Nephron progenitor cell (in vitro differentiated cells): ENCODE measurements at places on chromosomes 4 and X.

DNA sequence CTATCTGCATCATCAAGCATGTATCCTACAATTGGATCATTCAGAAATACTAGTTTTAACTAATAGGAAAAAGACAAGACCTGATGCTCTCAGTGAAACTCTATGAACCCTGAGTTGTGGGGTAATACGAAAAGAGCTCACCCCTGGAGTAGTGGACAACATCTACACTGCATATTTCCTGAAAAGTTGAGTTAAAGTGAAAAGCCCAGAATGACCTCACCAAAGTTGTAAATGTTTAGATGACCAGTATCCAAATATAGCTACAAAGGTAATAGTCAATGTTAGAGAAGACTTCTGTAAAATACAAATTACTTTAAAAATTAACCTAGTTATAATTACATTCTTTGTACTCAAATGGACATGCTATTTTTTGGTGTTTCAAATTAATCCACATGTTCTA is 52.8 kb upstream of the SRPX start:
- DNase-seq = no peak

DNA sequence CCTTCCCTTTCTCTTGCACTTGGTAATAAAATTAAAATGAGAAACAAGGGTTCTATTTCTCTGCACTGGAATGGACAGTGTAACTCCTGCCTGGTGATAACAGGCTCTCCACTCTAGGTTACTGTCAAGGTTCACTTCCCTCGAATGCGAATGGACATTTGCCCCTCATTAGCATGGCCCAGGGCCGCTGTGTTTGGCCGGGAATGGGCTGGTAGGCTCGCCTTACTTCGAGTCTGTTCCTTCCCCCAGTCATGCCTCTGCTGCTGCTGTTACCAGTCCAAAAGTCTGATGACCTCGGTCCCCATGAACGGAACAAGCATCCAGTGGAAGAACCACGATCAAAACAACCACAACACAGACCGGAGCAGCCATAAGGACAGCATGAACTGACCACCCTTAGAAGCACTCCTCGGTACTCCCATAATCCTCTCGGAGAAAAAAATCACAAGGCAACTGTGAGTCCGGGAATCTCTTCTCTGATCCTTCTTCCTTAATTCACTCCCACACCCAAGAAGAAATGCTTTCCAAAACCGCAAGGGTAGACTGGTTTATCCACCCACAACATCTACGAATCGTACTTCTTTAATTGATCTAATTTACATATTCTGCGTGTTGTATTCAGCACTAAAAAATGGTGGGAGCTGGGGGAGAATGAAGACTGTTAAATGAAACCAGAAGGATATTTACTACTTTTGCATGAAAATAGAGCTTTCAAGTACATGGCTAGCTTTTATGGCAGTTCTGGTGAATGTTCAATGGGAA is 61.5 kb downstream of the EDNRA start:
- no peak for DNase-seq

- peak; percentile 25 for DNase-seq
Measured at GRCh38 chr4:153488006-153488891, 22.1 kb downstream of the TMEM131L start.

DNA sequence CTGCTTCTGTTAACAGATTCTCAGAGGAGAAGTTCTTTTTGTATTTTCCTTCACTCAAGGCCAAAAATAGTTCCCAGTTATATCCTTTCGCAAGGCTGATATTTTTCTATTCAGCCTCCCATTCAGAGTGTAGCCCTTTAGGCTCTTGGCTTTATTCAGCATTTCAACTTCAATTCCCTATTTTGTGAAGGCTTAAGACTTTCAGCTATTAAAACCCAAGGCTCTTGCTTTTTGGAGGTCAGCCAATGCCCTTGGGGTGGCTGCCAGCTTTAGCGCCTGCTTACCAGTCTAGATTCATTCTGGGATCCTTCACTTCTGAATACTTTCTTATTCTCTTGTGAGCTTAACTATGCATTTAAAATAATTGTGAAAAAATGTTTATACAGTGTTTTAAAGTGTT is 57.3 kb upstream of the ADGRA3 start:
- DNase-seq = no peak

GRCh38 chr4:31427691-31428090 is 707.5 kb downstream of the PCDH7 start:
- DNase-seq = no peak

GRCh38 chr4:153159728-153160221 is 44.5 kb upstream of the TRIM2 start:
- DNase-seq = no peak

DNA sequence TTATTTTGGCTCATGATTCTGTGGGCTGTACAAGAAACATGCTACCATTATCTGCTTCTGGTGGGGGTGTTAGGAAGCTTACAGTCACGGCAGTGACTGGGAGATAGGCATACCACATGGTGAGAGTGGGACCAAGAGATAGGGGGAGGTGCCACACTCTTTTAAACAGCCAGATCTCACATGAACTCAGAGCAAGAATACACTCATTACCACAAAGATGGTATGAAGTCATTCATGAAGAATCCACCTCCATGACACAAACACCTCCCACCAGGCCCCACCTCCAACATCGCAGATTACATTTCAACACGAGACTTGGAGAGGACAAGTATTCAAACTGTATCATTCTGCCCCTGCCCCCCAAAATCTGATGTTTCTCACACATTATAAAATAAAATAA is 2396.7 kb downstream of the PCDH7 start:
- DNase-seq = no peak

- DNase-seq = no peak
Measured at GRCh38 chr4:135164601-135165000, 963.0 kb upstream of the PABPC4L start.

GRCh38 chrX:9207142-9207541 is 173.2 kb upstream of the FAM9B start:
- peak; percentile 16 for DNase-seq

DNA sequence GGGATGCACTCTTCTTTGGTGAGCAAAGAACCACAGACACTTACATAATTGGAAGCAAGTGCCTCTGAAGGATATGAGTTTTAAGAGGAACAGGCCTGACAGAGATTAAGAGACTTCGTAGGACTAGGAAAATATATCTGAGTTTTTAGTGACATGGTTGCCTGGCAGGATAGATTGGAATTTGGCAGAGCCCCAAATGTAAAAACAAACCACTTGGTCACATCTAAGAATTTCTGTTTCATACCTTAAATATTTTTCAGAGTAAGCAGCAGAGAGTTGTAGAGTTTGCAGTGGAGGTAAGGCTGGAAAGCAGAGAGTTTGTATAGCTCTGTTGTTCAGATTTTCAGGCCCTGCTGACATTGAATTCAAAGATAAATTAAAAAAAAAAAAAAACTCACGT is 150.1 kb upstream of the MAGEB2 start:
- no peak for DNase-seq

GRCh38 chr4:100177855-100178254 is 12.4 kb downstream of the DDIT4L start:
- DNase-seq = no peak

DNA sequence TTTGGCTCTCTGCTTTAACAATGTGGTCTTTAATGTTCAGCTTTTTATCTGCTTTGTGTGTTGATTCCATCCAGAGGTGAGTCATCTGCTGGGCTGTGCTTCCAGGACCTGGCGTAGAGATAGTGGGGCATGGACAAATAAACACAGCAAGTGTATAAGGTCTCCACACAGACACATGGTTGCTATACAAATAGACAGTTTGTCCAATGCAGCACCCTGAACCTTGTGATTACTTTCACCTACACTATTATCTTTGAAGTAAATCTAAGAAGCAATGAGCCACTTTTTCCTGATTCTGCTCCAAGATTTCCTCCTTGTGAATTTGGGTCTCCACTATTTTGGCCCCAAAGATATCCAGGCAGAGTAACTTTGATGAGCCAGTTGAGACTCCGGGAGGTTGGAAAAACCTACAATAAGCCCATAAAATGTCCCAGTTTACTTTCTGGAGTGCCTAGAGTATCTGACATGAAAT is 12.1 kb downstream of the PPARGC1A start:
- no peak for DNase-seq

DNA sequence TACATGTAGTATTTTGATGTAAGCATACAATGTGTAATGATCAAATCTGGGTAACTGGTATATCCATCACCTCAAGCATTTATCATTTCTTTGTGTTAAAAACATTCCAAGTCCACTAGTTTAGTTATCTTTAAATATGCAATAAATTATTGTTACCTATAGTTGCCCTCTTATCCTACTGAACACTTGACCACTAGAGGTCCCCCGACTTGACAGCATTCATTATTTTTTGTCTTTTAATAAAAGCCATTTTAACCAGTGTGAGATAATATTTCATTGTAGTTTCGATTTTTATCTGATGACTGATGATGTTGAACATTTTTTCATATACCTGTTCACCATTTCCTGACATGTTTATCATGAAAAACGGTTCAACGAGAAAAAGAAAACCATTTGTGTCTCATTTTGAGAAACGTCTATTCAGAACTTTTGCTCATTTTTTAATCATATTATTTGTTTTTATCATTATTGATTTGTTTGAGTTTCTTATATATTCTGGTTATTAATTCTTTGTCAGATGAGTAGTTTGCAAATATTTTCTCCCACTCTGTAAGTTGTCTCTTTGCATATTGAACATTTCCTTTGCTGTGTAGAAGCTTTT is 199.0 kb upstream of the CXXC4 start:
- no peak for DNase-seq

DNA sequence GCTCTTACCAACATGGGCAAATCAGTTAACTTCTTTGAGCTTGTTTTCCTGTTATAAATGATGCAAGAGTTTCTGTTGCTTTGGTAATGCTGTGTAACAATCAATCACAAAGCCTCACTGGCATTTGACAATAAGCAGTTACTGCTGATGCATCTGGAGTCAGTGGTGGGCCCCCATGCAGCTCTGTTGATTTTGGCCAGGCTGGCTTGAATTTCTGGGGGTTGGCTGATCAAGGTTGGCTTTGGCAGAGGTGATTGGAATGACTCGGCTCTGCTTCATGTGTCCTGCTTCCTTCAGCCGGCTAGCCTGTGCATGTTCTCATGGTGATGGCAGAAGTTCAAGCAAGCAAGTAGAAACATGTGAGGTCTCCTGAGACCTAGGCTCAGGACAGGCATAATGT is 90.4 kb downstream of the PHEX start:
- DNase-seq = no peak

GRCh38 chrX:3024176-3024575 is 17.1 kb upstream of the ARSF start:
- no peak for DNase-seq

GRCh38 chrX:151458824-151459223 is 61.8 kb downstream of the VMA21 start:
- no peak for DNase-seq

DNA sequence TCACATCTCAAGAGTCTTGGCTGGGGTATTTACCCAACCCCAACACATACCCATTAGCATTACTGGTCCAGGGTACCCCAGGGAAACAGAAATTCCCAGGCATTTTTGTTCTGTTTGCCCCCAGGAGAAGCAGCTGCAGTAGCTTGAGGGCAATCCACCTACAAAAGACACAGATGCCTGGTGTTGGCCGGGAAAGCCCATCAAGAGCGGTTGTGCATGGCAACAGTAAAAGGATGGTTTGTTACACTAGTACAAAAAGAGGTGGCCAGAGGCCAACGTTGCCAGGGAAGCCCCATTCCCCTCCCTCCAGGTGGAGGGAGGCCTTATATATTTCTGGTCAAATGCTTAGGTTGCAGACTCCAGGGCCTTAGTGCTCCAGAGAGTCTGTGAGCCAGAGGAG is 637.8 kb downstream of the BCOR start:
- DNase-seq = no peak

- no peak for DNase-seq
Measured at GRCh38 chr4:11900359-11900758, 471.7 kb upstream of the HS3ST1 start.

DNA sequence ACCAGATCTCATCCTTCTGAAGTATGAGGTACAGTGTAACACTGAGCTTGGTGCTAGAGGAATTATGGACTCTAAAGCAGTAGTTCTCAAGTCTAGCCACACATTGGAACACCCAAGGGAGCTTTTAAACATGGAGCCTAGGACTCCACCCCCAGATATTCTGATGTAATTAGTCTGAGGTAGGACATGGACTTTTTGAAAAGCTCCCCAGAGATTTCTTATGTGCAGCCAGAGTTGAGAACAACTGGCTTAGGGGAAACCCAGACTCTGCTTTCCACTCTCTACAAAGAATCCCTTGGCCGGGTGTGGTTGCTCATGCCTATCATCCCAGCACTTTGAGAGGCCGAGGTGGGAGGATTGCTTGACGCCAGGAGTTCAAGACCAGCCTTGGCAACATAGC is 11.6 kb upstream of the GDPD2 start:
- no peak for DNase-seq

DNA sequence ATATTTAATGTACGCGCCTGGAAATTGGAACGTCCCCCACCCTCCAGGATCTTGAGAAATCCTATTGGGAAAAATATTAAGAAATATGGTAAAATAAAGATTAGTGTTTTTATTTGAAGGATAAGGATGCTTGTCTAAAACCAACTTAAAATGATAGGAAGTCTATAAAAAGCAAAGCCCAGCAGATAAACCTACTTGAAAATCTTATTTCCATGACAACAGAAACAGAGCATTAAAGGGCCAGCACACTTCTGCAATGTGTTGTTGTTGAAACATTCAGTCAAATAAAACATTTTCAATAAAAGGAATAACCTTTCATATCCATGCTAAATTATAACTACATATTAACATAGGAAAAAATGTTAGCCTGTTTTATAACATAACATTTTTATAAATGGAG is 29.3 kb upstream of the GPM6A start:
- no peak for DNase-seq

DNA sequence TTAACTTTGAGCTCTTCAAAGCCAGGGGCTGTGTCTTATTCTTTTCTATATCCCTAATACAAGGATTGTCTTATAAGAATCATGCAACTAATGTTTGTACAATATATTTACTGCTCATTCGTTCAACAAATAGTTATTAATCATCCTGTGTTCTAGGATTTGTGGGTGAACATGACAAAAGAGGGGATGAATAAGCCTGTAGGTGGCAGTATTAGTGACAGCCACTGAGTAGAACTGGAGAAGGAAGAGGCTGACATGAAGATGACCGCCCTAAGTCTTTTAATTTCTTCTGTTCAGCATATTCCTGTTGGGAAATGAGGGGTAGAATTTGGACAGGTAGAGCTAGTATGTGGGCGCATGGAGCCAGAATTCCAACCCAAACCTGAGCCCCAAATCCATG is 11.9 kb upstream of the LINC00632 start:
- no peak for DNase-seq

DNA sequence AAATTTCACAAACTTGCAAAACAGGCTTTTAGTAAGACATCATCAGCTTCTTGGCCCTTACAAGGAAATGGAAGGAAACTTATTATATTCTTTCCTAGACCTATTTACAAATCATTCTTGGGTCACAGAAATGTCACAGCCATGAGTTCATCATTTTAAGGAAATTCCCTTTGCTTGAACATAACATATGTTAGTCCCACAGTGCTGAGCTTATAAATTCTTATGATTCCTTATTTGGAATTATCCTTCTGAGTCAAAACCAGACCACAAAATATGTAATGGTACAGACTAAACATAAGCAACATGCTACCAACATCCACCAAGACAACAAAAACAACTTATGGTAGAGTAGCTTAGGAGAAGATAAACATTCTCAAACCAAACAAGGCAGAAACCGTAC is 236.9 kb upstream of the CTSO start:
- DNase-seq = no peak

GRCh38 chr4:22052076-22052475 is 103.5 kb upstream of the KCNIP4 start:
- no peak for DNase-seq
